ENCODE measurements at places on chromosomes 3 and 15.

DNA sequence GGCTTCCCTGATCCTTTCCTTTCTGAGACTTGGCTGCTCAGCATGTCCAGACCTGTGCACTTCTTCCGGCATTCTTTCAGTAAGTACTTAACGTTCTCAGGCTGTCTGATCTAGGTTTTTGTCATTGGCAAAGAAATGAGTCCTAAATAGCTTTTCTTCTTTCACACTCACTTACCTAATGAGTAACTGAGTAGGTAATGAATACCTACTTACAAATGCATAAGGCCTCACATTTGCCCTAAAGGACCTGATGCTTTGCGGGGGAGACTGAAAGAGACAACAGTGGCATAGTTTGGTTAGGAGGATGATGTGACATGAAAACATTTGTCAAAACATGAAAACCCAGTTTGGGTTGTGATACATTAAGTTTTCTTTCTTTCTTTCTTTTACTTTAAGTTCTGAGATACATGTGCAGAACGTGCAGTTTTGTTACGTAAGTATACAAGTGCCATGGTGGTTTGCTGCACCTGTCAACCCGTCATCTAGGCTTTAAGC lies 516.7 kb upstream of the CFAP20DC start:
- DNase-seq = no peak

DNA sequence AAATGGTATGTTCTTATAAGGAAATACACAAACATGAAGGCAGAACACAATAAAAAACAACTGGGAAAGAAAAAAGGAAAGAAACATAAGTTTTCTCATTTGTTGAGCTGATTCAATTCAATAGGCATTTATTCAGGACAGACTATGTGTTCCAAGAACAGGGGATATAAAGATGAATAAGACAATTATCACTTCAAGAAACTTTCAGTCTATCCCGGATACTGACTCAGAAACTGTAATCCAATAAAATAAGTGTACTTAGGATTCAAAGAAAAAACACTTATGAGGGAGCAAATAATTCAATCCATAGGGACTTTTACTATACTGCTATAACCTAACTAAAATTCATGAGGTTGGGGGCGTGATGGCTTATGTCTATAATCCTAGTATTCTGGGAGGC lies 3.5 kb upstream of the POPDC2 start:
- DNase-seq = no peak

DNA sequence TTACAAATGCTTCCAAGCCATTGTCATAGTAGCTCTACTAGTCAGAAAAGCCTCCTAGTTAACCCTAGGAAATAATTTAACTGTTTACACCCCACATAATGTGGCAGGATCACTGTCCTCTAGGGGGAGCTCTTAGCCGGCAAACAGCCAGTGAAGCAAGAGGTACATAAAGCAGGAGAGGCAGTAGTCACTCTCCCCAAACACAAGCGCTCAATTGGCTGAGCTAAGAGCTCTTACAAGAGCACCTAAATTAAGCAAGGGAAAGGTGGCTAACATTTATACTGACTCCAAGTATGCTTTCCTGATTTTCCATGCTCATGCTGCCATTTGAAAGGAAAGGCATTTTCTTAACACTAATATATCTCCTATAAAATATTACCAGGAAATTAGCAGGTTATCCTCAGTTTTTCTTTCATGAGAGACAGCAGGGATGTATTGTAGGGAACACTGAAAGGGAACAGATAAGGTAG lies 37.6 kb downstream of the NCEH1 start:
- peak; percentile 14 for DNase-seq

- DNase-seq = no peak
These were observed 2.9 kb upstream of the PSMA4 start for GRCh38 chr15:78537266-78537905.

- no peak for DNase-seq
These were observed 98.4 kb downstream of the NAALADL2 start for GRCh38 chr3:174957551-174958001.

- DNase-seq = no peak
These were observed 44.0 kb downstream of the NR2F2 start for GRCh38 chr15:96374499-96374898.

DNA sequence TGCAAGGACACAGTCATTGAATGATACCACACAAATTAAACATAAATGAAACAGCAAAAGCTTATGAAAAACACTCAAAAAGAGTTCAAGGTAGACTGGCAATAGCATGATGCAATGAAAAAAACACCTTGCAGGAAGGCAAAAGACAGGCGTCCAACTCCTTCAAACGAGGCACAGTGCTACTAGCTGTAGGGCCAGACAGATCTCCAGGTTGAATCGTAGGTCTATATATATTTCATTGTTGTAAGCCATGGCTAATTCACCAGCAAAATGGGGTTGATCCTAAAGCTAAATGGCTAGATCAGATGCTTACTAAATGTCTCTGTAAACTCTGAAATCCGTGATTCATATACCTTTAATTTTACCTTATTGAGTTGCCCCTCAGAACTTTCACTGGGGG lies 94.2 kb downstream of the THRB start:
- no peak for DNase-seq

- no peak for DNase-seq
These were observed 95.4 kb downstream of the MYLK start for GRCh38 chr3:123788710-123789109.

DNA sequence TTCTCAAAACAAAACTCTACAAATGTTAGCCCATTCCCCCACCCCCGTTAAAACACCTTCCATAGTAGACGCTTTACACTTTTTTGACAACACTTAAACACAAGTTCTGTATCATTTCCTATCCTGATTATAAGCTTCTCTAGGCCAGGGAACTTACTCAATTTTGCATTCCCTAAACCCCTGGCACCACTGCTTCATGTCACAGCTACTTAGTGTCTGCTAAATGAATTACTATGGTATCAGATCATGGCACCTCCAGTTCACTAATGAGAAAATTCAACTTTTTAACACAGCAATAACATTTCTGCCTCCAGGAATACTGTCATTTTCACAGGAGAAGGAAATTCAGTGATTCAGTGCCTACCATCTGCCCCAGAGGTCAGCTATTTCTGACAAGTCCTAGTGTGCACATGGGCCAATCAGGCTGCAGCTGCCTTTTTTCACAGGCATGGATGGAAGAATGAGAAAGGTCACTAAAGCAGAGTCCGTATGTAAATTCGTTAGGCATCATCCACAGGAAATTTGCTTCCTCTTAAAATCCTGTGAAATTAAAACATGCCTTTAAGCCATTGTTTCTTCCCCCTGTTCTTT lies 18.5 kb downstream of the SFMBT1 start:
- no peak for DNase-seq

DNA sequence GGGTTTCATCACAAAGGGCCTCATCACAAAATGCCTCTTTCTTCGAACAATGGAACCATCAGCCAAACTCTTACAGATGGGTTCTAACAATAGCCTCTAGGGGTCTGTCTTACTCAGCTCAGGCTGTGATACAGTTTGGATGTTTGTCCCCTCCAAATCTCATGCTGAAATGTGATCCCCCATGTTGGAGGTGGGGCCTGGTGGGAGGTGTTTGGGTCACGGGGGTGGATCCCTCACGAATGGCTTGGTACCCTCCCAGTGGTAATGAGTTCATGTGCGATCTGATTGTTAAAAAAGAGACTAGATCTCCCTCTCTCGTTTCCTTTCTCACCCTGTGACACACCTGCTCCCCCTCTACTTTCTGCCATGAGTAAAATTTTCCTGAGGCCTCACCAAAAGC lies 47.9 kb upstream of the LIPC start:
- DNase-seq = no peak

DNA sequence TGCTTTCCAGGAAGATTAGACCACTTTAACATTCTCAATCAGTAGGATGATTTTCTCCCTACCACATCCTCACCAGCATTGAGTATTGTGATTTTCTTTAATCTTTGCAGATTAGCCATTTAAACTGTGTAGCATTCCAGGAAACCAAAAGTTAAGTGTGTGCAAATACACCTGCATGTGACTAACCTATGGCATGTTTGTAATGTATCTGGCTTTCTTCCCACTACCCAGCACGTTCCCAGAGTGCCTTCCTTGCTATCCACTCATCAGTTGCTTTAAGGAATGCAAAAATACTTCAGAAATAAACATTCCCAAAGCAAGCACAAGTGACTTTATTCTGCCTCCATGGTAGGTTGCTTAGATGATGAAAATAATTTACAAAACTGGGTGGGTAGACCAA lies 74.2 kb downstream of the ATG7 start:
- no peak for DNase-seq

DNA sequence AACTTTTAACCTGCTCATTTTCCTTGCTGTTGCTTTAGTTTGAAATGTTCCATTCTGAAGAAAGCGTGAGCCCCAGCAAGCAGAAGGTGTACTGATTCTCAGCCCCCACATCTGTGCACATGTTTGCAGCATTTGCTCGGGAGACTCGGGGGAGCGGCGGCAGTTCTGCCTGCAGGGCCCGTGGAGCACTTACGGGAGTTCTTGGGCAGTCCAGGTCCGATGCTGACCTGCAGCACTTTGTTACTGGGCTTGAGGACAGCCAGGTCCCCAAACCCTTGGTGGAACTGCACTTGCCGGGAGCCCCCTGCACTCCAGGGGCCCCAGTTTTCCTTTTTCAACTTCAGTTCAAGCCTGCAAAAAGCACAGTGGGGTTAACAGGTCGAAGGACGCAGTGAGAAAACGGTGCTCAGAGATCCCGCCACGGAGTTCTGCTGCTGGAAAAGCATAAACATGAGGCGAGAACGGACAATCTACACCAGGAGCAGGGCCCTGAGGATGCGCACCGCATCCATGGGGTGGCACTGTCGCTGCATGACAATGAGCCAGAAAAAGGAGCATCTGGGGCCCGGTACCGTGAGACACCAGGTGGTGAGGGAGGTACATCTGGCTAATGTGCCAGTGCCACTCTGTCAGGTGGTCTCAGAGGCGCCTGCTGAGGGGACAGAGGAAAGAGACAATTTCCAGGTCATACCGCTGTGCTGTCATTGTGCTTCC lies 45.6 kb upstream of the LDHAL6B start:
- DNase-seq = no peak

DNA sequence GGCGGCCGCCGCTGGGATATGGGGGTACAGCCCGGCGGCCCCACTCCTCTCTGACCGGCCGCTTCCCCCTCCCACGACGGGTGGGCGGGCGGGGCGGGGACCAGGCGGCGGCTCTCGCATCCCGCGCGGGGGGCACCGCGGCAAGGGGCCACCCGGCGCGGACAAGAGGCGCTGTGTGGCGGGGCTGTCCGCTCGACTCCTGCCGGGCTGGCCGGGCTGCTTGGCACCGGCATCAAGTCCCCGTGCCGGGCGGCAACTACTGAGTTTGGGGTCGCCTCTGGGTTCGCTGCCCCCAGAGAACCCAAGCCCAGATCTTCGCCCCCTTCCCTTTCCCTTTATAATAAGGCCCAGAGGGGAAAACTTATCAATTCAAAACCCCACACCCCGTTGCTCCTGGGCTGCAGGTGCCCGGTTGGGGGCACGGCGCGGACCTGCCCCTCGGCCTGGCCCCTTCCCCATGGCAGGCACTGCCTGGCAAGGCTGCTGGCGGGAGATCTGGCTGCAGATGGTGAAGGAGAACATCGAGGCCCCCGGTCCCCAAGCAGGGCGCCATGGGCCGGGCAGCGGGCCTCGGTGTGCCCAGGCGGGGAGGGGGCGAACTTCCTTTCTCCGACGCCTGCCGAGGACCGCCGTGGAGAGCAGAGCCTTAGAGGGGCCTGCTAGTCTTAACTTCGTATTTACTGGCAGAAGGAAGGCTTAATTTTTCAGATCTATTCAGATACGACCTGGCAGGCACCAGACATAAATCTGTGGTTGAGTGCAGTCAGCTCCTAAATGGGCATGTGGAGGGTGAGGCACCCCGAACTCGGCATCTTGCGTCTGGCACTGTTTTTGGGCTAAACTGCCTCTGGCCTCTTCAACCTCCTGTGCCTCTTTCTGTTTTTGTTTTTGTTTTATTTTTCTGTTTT lies 911 bp downstream of the APBA2 start:
- DNase-seq = no peak

GRCh38 chr3:59426821-59427565 lies 377.2 kb upstream of the CFAP20DC start:
- no peak for DNase-seq

Data from stimulated activated CD4-positive, alpha-beta T cell treated with anti-CD3 and anti-CD28 coated beads, Interleukin-1b, Interleukin-23, amount 100 ng/mL, for 1 hour (primary cell).